ENCODE measurements at places on chromosomes 7 and 10.

DNA sequence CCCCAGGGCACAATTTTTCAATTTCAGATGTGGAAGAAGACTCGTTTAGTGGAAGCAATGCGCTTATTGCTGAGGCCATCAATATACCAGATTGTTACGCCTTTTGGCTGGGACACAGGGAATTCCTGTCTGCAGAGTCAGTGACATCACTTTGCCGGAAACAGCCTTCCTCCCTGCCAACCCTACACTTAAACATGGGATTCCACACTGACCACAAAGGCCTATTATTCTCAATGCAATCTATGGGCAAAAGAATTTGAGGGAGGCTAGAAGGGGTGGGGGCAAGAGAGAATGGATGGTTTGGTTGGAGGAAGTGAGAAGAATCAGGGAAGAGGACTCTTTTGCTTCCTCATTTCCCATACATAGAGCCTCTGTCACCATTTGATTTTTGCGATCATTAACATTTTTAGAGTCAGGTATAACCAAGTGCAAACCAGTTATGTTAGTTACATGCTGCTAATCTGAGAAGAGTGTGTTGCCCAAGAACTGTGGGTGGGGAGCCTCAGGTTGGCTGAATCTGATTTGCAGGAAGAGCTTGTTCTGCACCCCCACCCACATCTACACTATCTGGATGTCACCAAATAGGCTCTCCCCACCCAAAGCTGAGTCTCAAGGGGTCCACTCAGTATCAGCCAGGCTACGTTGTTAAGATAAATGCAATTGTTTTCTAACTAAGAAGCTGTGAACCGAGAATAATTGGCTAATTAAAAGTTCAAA is 58.2 kb downstream of the ENTPD1 start:
- H3K27me3 ChIP-seq = peaks cover 4% of the 10 kb centered on the region
- no peak overlapping the region for H3K27ac ChIP-seq
- DNase-seq = no peak
- peaks cover 5% of the 10 kb centered on the region for H3K36me3 ChIP-seq
- peaks cover 14% of the 10 kb centered on the region for H3K4me1 ChIP-seq
- no peak overlapping the region for H3K4me3 ChIP-seq

DNA sequence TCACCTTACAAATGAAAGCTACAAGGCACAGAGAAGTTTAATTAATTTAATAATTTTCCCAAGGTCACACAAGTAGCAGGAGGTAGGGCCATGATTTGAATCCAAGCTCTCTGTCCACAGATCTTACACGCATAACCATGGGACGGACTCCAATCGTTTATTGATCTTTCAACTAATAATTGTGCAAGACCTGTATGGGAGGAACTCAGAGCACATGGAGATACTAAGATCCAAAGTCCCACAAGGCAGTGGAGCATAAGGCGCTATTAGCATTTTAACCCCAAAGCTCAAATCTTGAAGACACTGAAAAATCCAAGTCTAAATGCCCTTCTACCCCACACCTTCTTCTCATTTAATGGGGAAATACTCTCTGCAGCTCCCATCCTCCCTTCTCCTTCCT is 143.5 kb downstream of the FGFR2 start:
- no peaks in the 10 kb centered on the region for H3K4me1 ChIP-seq
- no peak for DNase-seq
- no peak overlapping the region for H3K4me3 ChIP-seq
- H3K27me3 ChIP-seq = peaks cover 2% of the 10 kb centered on the region
- H3K27ac ChIP-seq = no peak overlapping the region
- no peaks in the 10 kb centered on the region for H3K36me3 ChIP-seq

DNA sequence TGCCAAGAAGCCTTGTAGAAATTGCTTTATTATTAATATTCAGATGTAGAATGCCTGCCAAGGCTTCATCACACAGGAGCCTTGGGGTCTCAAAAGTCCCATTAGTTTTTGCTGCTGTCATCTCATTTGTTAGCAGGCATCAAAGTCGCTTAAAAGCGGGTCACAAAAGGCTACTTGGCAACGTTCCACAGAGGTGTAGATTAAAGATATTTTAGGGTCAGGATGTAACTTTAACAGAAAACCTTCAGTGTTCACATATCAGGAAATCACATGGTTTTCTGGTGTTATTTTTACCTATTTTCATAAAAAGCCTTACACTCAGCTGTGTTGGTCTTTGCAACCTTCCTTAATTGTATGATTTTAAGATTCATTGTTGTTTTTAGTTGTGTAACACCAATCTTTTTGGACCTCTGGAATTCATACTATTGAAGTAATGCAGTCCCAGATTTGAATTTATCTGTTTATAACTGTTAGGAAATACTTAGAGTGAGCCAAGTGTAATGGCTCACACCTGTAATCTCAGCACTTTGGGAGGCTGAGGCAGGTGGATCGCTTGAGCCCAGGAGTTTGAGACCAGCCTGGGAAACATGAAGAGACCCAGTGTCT is 65.3 kb downstream of the TET1 start:
- no peak for DNase-seq
- H3K27ac ChIP-seq = no peak overlapping the region
- no peak overlapping the region for H3K4me3 ChIP-seq
- H3K4me1 ChIP-seq = peaks cover 27% of the 10 kb centered on the region
- no peaks in the 10 kb centered on the region for H3K36me3 ChIP-seq

DNA sequence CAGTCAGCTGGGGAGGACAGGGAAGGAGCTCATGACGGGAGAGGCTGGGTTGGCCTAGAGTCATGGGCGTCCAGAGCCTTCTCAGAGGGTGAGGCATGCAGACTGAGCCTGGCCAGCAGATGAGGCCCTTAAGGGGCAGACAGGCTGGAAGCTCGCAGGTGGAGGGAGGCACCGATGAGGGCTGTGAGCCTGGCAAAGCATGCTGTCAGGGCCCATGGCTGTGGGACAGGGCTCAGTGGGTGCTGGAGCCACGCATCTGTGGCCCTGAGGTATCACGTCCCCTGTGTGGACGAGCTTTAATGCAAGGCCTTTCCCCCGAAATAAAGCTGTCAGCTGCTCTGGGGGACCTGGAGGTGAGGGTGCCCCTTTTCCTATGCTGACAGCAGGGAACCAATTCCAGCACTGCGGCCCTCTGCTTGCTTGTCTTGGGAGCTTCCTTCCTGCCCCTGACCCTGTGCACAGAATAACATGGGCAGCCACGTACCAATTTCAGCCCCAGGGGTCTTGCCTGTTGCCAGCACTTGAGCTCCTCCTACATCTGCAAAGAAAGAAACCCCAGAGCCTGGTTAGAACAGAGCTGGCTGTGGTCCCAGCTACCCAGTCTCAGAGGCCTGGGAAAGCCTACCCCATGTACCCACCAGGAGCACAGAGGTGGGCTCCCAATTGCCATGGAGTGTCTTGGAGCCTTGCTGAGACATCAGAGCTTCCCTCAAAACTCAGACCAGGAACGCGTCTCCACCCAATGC is 20.6 kb downstream of the TMEM273 start:
- H3K4me3 ChIP-seq = no peak overlapping the region
- no peaks in the 10 kb centered on the region for H3K36me3 ChIP-seq
- no peak overlapping the region for H3K27ac ChIP-seq
- no peaks in the 10 kb centered on the region for H3K27me3 ChIP-seq
- H3K4me1 ChIP-seq = peaks cover 14% of the 10 kb centered on the region

DNA sequence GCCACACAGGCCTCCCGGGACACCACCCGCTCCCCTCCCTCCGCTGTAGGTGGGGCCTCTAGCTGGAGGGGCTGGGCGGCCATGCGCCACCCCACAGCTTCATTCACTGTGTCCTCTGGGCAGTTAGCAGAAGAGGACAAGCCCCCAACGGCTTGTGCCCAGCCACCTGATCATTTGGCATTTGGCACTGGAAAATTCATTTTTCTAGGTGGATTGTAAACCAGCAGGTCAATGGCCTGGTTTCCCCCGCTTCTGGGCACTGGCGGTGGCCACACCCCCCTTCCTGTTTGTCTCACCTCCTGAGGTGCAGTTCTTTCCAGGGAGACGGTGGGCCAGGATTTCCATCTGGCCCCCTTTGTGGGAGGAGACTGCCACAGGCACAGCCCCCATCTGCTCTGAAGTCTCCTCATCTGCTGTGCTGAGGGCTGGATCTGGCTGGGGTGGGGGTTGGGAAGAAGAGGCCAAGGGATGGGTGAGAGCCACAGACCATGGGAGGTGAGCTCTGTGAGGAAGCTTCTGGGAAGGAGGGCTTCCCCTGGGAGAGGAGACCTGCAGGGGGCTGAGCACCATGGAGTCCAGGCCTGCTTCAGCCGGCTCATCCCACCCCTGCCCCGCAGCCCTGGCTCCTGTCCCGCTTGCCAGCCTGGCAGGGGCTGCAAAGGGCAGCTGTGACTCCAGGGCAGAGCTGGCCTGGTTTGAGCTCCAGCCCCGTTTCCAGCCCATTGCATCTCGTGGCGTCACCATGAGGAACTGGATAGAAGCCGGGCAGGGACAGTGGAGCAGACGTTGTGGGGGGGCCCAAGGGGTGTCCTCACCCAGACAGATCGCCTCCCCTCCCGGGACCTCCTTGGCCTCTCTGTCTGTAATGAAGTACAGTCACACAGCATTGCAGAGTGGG is 40.1 kb upstream of the SLC29A3 start:
- no peak overlapping the region for H3K27ac ChIP-seq
- DNase-seq = no peak
- H3K27me3 ChIP-seq = no peaks in the 10 kb centered on the region
- H3K4me3 ChIP-seq = no peak overlapping the region
- H3K36me3 ChIP-seq = no peaks in the 10 kb centered on the region
- H3K4me1 ChIP-seq = no peaks in the 10 kb centered on the region

Measured in activated naive CD8-positive, alpha-beta T cell treated with anti-CD3 and anti-CD28 coated beads, Interleukin-2, amount 50 U/mL, for 24 hours (primary cell).